Smooth muscle cell of the brain vasculature (primary cell): ENCODE measurements at places on chromosomes 13 and 19.
A peak's percentile ranks its signal among the peaks of the same experiment; 100 is the strongest.

DNA sequence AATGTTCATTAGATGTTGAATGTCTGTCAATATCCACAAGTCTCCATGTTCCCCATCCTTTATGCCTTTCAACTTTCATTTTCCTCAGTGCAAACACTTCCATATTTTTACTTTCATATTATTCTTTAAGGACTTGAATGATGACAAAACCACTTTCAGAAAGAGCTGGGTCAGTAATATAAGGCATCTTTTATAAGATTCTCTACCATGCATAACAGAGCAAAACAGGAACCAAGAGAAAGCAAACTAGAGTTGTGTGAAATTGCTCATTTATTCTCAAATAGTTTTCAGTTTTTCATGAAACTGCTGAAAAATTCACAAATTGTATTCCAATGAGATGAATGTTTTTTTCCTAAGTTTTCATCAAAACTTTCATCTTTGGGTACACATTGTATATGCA, 1247.6 kb downstream of the PCDH17 start:
- no peak for DNase-seq

DNA sequence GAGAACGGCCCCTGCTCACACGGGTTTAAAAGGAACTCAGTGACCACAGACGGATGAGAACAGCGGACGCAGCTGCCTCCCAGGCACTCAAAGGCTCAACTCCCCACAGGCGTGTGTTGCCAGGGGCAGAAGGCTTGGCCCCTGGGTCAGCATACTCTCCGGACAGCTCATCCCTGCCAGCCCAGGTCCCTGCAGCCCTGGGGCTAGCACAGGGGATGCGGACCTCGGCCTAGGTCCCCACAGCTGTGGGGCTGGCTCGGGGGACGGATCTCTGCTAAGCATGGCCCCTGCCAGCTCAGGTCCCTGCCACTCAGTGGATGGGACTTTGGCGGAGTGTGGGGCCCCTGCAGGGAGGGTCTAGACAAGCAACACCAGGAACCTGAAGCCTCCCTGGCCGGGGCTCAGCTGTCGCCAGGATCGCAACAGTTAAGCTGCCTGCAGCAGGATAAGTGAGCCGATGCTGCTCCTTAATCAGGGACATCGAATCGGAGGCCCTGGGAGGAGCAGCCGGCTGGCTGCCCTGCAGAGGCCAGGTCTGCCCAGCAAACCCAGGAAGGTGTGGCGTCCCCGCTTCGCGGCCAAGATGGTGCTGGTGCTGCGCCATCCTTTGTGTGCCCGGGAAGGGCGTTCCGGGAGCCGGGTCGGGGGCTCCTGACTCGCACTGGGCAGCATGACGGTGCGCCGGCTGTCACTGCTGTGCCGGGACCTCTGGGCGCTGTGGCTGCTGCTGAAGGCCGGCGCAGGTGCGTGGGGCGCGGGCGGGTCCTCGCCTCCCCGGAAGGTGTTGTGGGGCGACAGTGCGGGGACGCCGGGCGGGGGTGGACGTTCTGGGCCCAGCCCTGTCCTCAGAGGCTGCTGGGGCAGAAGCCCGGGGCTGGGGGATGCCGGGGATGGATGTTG, 32.5 kb downstream of the MCF2L start:
- peak; percentile 9 for DNase-seq

GRCh38 chr13:32278426-32278825, 36.7 kb downstream of the ZAR1L start:
- no peak for DNase-seq

- no peak for DNase-seq
Observed at GRCh38 chr19:17706750-17707181, 12.5 kb upstream of the MAP1S start.

- DNase-seq = no peak
Observed at GRCh38 chr19:46745521-46746280, at the start of gene FKRP. TSS of gene FKRP (plus strand) at chr19:46746057. CDS start at chr19:46755451, 9,394 bp downstream.

DNA sequence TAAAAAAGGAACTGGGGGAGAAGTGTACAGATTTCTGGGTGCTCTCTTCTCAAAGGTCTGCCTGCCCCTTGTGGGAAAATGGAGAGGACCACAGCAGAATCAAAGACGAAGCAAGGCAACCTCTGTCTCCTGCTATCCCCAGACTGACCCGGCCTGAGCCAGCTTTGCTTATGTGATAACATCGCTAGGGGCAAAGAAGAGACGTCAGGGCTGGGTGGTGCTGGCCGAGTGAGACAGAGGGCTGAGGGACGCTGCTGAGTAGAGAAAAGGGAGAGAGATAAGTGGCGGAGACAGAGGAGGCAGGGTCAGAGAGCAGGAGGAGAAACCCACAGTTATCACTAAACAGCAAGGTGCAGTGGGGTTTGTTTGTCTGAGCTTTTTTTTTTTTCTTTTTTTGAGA, 4.6 kb upstream of the MUC16 start:
- no peak for DNase-seq

GRCh38 chr19:17075864-17076542, 426 bp downstream of the MYO9B start:
- no peak for DNase-seq

DNA sequence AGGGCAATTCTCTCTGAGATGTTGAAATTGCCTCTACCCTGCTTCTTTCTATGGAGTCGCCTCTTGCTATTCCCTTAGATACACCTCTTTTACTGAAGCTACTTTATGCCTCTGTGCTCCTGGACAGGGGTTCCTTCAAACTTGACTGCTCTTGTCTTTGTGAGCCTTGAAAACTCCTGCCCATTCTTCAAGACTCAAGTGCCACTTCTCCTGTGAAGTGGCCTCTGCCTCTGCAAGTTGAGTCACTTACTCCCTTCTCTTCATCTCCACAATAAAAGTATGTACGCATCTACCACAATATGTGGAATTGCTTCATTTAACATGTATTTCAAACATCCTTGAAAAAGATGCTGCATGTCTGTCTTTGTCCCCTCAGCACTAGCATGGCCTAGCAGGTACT, 66.0 kb upstream of the TPP2 start:
- no peak for DNase-seq

DNA sequence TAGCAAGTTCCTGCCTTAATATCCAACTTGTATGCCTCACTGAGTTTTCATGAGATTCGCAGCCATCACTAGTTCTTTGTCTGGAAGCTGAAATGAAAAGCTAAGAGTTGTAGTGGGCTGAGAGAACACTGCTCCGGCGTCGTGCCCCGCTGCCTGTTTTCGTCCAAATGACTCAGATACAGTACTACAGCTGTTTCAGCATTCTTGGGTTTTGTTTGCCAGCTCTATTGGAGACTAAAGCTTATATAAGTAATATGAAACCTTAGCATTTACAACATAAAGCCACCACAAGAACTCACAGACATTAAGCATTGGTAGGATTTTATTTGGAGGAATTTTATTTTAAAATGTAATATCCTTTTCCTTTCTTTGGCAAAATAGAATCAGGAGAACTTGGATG, 299.7 kb downstream of the DLEU7 start:
- peak; percentile 63 for DNase-seq
